ENCODE measurements at places on chromosomes 12 and 14.

GRCh38 chr12:79843978-79844377 is 90.9 kb downstream of the PPP1R12A start:
- DNase-seq, result no peak

- DNase-seq, result no peak
Observed at GRCh38 chr14:53772936-53773335, 183.7 kb downstream of the BMP4 start.

DNA sequence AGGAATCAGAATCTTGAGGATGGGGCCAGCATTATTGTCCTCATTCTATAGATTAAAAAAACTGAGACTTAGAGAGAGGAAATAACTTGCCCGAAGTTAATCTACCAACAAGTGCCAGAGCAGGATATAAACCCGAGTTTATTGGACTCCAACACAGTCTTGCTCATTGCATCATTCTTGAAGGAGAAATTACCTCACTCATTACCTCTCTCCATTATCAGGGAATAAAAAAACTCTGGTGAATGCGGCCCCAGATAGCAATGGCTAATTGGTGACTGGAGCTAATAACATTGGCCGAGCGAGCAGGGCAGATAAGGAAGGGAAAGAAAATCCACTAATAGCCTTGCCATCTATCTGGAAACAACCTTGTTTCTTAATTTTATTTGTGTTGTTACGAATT is 24.7 kb upstream of the TMED10 start:
- DNase-seq, result no peak

DNA sequence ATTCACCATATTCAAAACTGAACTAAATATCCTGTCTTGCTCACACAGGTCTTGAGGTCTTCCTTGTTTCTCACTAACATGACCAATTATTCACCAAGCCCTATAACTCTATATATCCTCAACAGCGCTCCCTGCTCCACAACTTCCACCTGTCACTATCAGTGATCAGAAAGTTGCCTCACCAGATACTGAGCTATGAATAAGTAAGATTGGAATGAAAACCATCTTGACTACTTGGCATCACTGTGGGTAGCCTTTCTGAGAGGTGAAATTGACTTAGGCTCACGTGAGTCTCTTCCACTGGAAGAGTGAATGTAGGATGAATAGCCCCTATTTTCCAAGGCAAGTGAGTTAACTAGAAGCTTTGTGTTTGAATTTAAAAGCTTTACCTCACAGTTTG is 167.1 kb downstream of the PIK3C2G start:
- no peak for DNase-seq

- no peak for DNase-seq
Observed at GRCh38 chr14:104320611-104321086, 182.3 kb downstream of the KIF26A start.

- DNase-seq, result no peak
Observed at GRCh38 chr12:15011162-15011561, 38.3 kb downstream of the PDE6H start.

GRCh38 chr12:93680006-93680405 is 2.8 kb downstream of the CRADD start:
- DNase-seq, result no peak

- DNase-seq, result no peak
Observed at GRCh38 chr14:88229428-88229827, 93.6 kb downstream of the KCNK10 start.

DNA sequence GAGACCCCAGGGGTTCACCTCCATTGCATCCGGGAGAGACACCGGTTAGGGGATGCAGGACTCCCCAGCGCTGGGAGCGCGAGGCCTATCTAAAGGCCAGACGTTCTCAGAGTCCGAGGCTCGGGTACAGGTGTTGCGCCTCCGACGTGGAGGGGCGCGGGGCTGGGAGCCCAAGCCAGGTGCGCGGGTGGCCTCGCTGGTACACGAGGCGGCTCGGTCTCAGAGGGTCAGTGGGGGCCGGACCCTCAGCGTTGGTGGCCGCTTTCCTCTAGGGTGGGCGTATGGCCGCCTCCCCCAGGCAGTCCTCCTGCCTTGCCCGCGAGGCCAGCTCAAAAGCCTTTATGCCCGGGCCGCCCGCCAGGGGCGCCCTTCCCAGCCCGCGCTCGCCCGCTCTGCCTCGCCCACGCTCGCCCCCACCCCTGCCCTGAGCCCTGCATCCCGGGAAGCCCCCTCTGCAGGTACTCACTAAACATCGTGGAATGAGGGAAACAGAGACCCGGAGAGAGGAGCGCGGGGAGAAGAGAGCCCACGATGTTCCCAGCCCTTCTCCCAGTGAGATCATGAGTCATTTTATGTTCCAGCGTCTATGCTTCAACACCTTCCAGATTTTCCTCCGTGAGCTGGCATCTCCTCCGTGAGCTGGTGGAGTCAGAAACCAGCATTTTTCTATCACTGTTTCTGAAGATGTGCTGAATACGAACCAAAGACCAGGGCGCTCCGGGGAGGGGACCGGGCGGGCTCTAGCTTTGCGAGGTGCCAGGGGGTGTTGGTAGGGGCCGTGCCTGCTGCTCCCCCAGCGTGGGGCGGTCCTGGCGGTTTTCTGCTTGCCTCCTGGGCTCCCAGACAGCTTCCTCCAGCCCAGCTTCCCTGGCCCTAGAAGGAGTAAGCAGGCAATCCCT is 73.8 kb downstream of the DIO3 start:
- DNase-seq, result no peak

GRCh38 chr14:74977901-74978385 is 22.5 kb upstream of the PGF start:
- DNase-seq, result no peak

DNA sequence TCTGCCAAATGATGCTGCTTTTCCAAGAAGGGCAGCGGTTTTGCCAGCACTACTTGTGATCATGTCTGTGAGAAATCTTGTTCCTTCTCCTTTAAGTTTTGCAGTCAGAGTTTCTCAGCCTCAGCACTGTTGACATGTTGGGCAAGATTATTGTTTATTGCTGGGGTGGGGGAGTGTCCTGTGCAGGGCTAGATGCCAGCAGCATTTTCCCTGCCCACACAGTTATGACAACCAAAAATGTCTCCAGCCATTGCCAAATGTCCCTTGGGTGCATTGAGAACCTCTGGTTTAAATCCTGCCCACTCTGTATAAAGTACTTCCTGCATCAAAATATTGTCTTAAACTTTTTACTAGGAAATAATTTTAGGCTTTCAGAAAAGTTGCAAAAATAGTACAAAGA is 20.0 kb downstream of the TMEM132C start:
- DNase-seq, result no peak

DNA sequence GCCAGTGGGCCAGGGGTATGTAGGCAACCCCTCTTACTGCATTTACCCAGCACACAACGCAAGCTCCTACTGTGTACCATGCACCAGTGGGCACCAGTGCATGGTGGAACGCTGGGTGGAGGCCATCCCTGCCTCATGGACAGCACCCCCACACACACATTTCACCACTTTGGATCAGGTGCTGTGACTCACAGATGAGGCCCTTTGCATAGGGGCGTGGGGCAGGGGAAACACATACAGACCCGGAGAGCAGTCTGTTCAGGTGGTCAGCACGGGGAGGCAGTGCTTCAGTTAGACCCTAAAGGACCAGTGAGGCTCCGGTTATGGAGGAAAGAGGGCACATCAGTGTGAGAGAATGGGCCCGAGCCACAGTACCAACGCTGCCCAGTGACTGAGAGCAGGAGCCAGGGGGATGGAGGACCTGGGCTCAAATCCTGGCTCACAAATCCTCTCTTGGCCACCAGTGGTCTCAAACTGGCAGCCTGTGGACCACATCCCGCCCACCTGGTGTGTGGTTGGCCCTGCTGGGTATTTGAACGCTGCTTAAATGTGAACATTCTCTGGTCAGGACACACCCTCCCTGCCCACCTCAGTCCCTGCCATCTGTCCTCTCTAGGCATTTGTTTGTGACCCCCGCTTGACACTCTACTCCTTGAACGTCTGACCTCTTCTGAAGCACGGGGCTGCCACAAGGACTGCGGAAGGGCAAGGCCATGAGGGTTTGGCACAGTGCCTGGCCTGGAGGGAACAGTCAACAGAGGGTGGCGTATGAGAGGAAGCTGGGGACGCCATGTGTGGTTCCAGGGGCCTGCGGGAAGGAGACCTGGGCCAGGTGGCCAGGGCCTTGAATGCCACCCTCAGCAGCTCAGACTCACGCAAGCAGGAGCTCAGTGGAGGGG is 46.7 kb downstream of the FAM222A start:
- DNase-seq, result no peak

DNA sequence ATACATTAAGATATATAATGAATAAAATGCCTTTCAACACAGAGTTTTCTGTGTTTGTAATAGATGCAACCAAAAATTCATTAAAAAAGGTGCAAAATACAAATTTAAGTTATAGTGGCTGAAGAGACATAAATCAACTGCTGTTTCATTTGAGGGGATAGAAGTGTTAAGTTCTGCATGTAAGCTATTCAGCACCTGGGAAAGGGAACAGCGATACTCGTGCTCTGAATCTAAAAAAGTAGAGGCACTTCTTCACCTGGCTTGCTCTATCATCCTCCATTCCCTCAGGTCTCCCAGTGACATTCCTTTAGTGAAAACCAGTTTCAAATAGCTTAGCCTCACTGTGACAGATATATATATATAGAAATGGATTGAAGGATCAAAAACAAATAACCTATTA is 222.6 kb downstream of the ACSS3 start:
- DNase-seq, result no peak

DNA sequence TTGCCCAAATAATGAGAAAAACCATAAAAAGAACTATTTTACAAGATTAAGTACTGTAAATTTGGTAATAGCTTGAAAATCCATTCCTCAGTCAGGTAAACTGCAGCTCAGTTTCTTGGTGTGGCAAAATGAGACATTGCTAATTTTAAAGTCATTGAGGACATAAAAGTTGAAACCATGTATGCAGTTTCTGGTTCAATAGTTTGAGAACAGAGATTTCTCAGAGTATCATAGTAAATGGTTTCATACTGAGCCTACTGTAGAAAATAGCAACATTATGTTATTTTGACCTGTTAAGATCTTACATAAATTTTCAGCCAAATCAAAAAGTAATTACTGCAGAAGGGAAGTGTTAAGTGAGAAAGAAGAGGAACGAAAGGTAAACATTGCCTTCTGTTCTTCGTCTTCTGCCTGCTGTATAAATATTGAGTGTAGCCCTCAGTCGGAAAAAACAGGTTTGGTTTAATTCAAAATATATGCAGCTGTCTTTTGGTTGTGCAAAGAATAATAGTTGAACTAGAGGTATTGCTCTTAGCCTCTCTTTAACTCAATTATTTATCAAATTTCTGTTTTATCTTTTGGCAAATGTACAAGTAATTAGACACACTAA is 119.6 kb downstream of the SYNE2 start:
- no peak for DNase-seq

GRCh38 chr12:128969480-128970055 is 116.3 kb downstream of the GLT1D1 start:
- no peak for DNase-seq

DNA sequence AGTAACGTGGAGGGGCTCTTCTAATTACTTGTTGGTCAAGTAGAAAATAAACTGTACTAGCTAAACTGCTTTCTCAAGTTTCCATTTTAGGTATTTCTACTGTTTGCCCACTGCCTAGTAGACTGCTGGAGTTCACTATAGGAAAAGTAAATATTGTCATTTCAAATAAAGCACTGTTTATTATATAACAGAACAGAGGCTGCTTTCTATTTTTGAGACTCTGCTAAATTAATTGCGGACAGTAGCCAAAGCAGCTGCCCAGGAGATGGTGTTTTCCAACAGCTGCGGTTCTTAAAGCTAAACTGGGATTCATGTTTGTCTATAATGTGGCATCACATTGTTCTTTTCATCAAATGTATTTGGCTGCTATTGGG is 15.9 kb upstream of the SIX1 start:
- DNase-seq, result no peak

- DNase-seq, result no peak
Observed at GRCh38 chr14:96802963-96803362, 5.8 kb downstream of the VRK1 start.

GRCh38 chr12:124632519-124632984 is 65.1 kb upstream of the NCOR2 start:
- DNase-seq, result no peak

DNA sequence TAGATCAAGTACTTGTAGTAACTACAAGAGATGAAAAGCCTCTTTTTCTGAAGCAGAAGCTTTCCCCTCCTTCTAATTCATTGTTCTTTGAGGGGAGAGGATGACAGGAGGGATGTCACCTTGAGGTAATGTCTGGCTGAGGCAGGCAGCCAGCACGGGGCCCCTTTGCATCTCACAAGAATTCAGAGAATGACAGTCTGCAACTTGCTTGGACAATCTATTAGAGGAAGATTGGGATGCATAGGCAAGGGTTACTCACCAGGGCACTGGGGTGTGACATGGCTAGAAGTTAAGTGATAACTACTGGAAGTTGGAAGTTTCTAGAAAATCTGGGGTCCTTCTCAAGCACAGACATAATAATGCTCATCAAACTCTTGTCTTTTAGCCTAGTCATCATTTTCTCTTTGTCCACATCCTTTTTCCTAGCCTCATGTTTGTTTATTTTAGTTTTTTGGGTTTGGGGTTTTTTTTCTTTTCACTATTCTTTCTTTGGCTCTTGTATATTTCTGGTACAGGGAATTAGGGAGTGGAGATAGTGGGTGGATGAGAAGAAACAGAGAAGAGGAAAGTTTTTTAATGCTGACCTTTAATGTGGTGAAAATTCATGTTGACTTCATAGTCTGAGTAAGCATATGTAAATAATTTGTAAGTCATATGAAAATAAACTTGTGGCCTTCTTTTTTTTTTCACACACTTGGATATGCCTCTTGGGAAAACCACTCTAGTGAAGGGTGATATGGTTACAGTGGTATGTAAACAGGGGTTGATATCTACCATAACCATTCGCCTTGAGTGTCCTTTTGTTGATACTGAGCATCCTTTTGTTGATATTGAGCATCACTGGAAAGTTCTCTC is 55.1 kb downstream of the TTLL5 start:
- DNase-seq, result no peak

- DNase-seq, result no peak
Observed at GRCh38 chr12:50640321-50640939, 123.5 kb upstream of the ATF1 start.

DNA sequence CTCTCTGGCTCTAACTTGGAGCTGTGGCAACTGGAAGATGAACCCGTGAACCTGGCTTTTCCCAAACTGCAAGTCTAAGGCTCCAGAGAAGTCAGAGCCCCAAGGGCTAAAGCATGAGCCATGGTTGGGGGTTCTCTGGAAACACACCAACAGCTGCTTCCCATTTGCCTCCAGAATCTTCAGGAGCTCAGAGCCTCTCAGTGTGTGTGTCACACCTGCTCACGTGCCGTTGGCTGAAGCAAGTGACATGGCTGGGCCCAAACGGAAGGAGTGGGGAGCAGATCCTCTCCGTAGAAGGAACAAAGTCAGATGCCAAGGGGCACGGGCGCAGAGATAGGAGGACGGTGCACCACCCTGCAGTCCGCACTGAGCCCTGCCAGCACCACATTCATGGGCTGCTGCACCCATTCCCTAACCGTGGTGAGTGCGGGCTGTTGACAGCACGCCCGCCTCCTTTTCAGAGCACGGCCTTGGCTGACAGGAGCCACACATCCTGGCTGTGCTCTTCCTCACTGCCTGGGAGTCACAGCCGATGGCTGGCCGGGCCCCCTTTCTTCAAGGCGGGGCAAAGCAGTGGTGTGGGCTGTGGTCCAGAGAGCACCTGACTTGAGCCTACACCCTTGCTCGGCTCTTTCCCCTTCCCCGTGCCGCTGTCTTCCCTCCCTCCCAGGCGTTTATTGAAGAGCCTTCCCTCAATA is 16.6 kb upstream of the TRAF3 start:
- DNase-seq, result no peak
